ENCODE measurements at places on chromosomes 6 and 20. TPM values are rescaled to one million over a fixed set of nuclear protein-coding genes. Genes with fewer than 3 reads are reported as not detected.

PTCHD4 gene
- total RNA-seq = 7.8 TPM

DNA sequence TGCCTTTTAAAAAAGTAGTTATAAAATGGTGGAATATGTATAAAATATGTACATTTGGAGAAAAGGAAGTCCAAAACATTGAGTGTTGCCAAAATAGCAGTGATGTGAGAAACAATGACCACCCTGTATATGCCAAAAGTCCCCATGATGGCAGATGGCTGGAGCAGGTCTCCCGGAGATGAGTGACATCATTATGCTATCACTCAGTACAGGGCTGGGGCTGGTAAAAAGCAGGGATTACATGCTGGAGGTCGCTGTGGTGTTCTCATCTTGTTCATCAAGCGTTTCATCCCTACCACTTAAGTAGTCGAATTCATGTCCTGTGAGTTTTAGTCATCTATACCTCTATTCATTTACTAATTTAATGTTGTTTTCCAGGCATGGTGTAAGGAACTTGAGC, 315.3 kb upstream of the SLC35B3 start:
- no peak overlapping the region for H3K4me3 ChIP-seq
- H3K36me3 ChIP-seq = no peaks in the 10 kb centered on the region
- no peak overlapping the region for H3K27ac ChIP-seq

GRCh38 chr6:34108176-34108575, 37.7 kb downstream of the GRM4 start:
- H3K4me1 ChIP-seq = no peaks in the 10 kb centered on the region
- no peaks in the 10 kb centered on the region for H3K27me3 ChIP-seq
- H3K4me3 ChIP-seq = no peak overlapping the region

DNA sequence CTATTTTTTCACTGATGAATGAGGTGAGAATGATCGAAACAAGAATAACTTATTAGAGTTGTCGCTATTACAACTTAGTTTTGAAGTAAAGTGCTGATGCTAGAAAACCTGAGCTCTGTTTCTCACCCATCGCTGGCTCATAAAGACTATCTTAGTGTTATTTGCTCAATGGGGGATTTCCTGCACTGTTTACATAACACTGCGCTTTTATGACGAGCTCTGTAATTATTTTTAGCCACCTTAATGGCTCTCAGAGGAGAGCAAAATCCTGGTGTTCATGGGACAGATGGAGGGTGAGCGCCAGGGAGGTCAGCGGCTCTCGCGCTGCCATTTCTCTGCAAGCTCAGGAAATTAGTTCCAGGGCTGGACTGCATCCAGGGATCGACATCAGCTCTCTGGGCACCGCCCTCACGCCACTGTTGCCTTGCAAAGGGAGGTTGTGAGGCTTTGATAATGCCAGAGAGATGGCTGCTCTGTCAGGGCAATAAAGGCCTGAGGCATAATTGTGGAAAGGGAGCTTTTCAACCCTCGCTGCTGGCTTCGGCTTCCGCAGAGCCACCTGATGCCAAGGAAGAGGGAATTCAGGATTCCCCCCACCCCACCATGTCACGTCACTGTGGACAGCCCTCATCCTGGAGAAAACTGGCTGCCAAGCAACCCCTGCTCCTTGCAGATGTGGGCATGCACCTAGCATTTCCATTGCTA, 72.0 kb downstream of the DACT2 start:
- H3K4me1 ChIP-seq = no peaks in the 10 kb centered on the region
- no peaks in the 10 kb centered on the region for H3K36me3 ChIP-seq
- no peak overlapping the region for H3K27ac ChIP-seq
- no peak for DNase-seq
- no peaks in the 10 kb centered on the region for H3K27me3 ChIP-seq

DNA sequence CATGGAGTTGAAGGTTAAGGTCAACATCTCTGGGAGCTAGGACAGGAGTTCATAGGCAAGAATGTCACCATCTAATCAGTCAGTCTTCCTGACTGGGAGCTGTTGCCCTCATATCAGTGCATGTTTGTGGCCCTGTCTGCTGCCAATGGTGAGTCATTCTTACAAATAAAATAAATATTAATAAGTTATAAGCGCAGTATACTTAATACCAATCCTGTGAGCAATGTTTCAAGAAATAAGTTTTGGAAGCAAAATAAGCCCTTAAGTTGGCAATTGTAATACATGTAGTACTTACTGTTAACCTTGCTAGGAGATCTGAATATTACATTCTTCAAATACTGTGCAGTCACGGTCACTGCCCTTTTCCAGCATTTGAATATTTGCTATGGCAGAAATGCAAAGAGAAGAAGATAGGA, 20.2 kb upstream of the MDGA1 start:
- H3K27me3 ChIP-seq = no peaks in the 10 kb centered on the region
- DNase-seq = no peak
- no peak overlapping the region for H3K4me3 ChIP-seq
- no peaks in the 10 kb centered on the region for H3K4me1 ChIP-seq
- no peak overlapping the region for H3K27ac ChIP-seq
- no peaks in the 10 kb centered on the region for H3K36me3 ChIP-seq

GRCh38 chr6:33199687-33200218, 712 bp downstream of the RXRB start:
- no peaks in the 10 kb centered on the region for H3K27me3 ChIP-seq
- H3K4me3 ChIP-seq = peak overlapping the region; percentile 88
- DNase-seq = peak; percentile 92
- H3K36me3 ChIP-seq = no peaks in the 10 kb centered on the region

GRCh38 chr20:46036370-46036769, 7.4 kb downstream of the SLC12A5 start:
- no peak for DNase-seq
- no peak overlapping the region for H3K4me3 ChIP-seq
- no peak overlapping the region for H3K27ac ChIP-seq
- peaks cover 6% of the 10 kb centered on the region for H3K4me1 ChIP-seq
- H3K27me3 ChIP-seq = peaks cover 99% of the 10 kb centered on the region

All from neural progenitor cell (in vitro differentiated cells).